ENCODE measurements at places on chromosomes 3 and 15.

DNA sequence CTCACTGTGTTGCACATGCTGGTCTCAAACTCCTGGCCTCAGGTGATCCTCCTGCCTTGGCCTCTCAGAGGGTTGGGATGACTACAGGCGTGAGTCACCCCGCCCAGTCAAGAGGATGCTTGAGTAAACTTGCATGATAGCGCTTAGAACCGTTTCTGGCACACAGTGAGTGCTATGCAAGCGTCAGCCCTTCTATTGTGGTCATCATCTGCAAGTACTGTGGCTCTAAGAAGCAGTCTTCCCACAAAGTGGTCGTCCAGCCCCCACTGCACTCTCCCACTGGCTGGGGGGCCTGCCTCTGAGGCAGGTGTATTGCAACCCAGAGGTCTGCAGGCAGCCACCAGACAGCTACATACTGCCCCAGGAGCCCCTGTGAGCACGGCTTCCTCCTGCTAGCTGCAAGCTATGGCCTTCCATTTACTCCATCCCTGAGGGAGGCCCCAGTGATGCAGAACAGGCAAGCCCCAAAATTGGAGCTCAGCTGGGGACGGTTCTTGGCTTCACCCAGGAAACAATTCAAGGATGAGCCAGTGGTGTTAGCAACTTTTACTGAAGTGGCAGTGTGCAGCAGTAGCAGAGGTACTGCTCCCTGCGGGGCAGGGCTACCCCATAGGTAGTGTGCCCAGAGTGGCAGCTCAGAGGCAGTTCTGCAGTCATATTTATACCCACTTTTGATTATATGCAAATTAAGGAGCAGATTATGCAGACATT is 95.4 kb downstream of the LSM3 start:
- DNase-seq, result no peak

DNA sequence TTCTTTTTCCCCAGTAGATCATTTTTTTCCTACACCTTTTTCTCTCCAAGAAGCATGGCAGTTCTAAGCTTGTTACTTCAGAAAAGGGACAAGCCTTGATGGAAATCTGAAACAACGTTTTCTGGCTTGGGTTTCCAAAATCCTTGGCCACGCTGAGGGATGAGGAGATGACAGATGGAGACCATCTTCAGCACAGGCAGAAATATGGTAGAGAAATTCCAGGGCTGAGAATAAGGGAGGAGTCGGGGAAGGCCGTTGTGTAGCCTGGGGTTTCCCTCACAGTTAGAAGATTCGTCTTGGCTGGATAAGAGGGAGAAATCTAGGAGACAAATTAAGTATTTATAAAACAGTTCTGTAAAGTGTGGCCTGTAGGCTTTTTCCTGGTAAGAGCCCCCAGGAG is 33.9 kb upstream of the STT3B start:
- DNase-seq, result no peak

GRCh38 chr3:127735767-127736693 is 63.3 kb downstream of the ABTB1 start:
- DNase-seq, result no peak

- DNase-seq, result no peak
Measured at GRCh38 chr15:69074843-69075224, 60.3 kb downstream of the NOX5 start.

DNA sequence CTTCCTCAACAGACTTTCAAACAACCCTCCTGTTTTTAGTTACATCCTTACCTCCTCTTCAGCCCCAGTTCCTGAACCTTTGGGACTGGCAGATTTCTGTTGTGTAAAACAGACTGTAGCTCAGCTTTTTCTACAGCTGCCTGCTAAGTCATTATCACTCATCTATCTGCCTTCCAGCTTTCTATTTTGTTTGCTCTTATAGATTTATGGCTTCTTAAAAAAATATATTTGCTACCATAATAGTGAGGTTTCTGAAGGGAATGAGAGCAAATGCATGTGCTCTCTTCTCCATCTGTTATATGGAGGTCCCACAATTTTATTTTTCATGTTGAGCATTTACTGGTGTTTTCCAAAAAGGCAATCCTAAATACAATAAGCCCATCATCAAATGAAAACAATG is 18.2 kb upstream of the GJD2 start:
- DNase-seq, result no peak

GRCh38 chr15:70203981-70204560 is 106.4 kb upstream of the TLE3 start:
- no peak for DNase-seq

DNA sequence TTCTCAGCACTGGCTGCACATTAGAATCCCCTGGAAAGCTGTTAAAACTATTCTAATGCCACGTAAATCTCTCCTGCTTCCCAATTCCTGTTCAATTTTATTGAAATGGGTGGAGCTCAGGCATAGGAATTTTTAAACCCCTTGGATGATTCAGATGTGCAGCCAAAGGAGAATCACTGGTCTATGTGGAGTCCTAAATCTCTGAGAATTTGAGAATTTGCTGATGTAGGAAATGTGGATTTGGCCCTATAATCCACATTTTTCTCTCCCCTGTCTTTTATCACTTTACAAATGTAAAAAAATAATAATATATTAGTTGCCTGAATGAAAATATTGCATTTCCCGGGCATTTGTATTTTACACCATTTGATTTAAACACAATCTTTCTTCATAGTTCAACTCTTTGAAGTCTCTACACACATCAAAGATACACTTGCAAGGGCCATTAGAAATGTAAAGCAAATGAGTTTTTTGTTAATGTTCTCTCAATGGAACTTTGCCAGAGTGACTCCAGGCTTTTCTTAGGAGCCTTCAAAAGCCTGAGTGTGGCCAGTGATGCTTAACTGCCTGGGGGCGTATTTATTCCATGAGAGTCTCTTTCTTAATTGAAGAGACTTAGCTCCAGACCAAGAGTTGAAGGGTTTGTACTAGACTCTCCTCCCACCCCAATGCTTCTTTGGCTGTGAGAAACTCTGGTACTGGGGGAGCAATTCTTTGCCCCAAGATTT is 48.8 kb upstream of the PTX3 start:
- DNase-seq, result no peak

- no peak for DNase-seq
Measured at GRCh38 chr3:177602601-177603147, 405.4 kb upstream of the TBL1XR1 start.

DNA sequence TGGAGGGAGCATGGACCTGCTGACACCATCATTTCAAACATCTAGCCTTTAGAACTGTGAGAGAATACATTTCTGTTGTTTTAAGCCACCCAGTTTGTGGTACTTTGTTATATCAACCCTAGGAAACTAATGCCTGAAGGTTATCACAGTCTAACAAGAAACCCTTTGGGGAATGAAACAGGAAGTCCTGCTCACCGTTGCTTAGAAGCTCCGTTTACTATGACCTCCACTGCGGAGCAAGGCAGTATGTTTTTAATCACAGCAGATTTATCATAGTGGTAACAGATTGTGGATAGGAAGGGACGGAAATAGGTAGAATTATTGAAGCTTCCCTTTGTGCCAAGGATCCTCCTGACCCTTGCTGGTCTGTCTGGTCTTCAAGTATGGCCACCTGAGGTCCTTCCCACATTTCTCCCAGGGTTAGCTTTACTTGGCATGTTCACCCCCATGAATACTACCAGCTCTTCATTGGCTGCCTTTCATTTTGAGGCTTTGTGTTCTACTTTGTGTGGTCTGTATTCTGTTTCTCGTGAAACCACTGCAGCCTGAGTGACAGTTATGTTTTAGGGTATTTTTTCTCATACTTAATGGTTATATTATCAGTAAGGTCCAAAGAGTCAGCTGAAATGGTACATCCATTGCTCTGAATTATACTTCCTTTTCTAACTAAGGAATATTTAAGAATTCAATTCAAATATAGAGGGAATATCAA is 201.6 kb downstream of the CHST2 start:
- DNase-seq, result no peak

GRCh38 chr3:74845081-74845480 is 230.6 kb upstream of the CNTN3 start:
- DNase-seq, result no peak

GRCh38 chr3:11480663-11481298 is 162.9 kb downstream of the VGLL4 start:
- no peak for DNase-seq

- DNase-seq, result no peak
Measured at GRCh38 chr3:192253138-192253887, 474.0 kb downstream of the FGF12 start.

DNA sequence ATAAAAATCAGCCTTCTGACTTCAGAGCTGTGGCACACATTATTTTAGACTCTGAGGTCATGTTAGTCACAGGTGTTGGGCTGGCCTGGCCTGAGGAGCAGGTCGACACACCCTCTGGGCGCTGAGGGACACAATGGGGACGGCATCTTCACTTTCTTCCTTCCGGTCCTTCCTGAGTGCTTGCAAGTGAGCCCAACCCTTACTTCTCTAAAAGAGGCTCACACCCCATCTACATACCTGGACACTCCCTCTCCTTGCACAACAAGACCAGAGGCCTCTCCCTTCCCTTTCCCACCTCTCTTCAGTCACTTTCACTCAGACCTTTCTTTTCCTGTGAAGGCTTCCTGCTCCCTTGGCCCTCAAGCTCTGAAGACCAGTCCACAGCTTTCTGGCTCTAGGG is 85.4 kb downstream of the XXYLT1 start:
- no peak for DNase-seq

GRCh38 chr3:5347486-5347885 is 160.0 kb downstream of the EDEM1 start:
- no peak for DNase-seq

GRCh38 chr15:81843226-81843625 is 202.6 kb downstream of the MEX3B start:
- no peak for DNase-seq

- no peak for DNase-seq
Measured at GRCh38 chr3:107775974-107776373, 253.2 kb downstream of the BBX start.

- no peak for DNase-seq
Measured at GRCh38 chr3:144737281-144737680, 765.7 kb downstream of the DIPK2A start.

GRCh38 chr3:131341761-131342160 is 39.8 kb upstream of the NUDT16 start:
- no peak for DNase-seq

DNA sequence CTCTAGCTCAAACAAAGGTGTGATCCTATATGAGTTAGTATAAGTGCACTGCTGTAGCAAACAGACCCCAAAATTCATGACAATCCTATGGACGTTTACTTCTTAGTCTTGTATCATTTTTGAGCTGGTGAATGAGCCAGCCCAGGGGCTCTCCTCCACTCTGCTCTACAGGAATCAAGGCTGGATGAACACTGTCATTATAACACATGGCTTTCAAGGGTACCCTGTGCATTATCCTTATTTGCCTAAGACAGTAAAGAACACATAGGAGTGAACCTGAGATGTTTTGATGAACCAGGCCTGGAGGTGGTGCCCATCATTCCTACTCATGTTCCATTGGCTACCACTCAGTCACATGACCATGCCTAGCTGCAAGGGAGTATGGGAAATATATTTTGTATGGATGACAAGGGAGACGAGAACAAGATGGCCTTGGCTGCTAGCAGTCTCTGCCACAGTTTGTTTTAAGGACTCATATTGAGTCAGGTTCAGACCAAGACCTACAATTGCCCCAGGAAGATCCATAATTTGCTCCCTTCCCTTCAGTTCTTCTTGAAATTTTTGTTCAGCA is 107.4 kb upstream of the HES1 start:
- DNase-seq, result no peak

- DNase-seq, result no peak
Measured at GRCh38 chr3:50345586-50346234, at the start of gene ZMYND10. Gene ZMYND10 (minus strand): TSS chr3:50345732. CDS start chr3:50345579, 153 bp downstream.

DNA sequence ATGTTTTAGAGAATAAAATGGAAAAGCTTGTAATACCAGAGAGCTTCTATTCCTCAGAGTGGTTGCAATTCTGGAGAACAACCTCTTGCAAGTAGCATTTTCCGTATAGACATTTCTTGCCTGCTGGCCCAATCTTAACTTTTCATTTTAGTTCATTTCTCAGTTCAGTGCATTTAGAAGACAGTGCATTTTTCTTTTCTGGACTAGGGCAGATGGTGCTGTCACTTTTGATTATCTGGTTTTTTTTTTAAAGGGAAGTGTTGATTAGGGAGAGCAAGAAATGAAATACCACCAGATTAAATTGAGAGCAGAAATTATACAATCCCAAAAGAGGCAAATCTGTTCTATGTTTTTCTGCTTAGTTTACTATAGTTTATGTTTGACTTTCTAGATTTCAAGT is 172.7 kb downstream of the GHSR start:
- DNase-seq, result no peak

- no peak for DNase-seq
Measured at GRCh38 chr3:171936191-171936841, 93.2 kb downstream of the TMEM212 start.

DNA sequence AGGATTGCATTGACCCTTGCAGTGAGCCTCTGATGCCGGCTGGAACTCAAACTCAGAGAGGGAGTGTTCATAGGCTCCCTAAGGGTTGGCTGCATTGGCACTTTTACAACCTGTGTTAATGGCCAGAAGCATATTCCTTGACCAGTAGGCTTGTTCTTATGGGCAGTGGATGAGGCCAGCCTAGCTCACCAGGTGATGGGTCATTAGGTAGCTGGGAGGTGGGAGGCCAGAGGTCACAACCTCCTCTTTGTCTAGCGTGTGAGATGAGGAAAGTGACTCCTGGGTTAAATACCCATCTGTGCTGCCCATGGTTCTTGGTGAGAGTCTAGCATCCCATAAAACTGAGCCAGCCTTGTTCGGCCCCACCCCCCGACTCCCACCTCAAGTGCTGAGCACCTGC is 275.7 kb upstream of the CTNNB1 start:
- DNase-seq, result no peak

DNA sequence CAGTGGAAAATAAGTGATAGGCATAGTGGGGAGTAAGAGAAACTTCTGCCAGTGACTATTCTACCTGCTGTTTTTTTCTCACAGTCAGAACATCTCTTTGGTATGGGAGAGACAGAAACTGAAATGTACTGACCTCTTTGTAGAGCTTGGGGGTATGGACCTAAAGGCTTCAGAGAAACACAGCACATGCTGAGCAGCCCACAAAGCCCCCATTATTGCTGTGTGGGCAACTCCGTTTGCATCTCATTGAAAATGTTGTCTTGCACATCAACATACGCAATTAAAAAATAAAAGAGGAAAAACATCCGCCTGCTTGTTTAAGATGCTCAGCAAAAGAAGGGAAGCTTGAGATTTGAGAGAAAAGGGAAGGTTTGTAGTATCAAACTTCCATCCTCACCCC is 443.4 kb upstream of the SEMA6D start:
- no peak for DNase-seq
